ENCODE measurements at places on chromosomes 1 and 21. TPM values are rescaled to one million over a fixed set of nuclear protein-coding genes. Genes with fewer than 3 reads are reported as not detected.

Gene VWA5B1
- 0.05 TPM for total RNA-seq

Gene MAN1C1
- 85.5 TPM for total RNA-seq

Gene ZNF683
- 6.3 TPM for total RNA-seq

Gene NR0B2
- total RNA-seq: not detected

Gene B3GALT2
- total RNA-seq: 0.27 TPM

Gene AADACL3
- not detected for total RNA-seq

Gene KCNK2
- total RNA-seq: not detected

DNA sequence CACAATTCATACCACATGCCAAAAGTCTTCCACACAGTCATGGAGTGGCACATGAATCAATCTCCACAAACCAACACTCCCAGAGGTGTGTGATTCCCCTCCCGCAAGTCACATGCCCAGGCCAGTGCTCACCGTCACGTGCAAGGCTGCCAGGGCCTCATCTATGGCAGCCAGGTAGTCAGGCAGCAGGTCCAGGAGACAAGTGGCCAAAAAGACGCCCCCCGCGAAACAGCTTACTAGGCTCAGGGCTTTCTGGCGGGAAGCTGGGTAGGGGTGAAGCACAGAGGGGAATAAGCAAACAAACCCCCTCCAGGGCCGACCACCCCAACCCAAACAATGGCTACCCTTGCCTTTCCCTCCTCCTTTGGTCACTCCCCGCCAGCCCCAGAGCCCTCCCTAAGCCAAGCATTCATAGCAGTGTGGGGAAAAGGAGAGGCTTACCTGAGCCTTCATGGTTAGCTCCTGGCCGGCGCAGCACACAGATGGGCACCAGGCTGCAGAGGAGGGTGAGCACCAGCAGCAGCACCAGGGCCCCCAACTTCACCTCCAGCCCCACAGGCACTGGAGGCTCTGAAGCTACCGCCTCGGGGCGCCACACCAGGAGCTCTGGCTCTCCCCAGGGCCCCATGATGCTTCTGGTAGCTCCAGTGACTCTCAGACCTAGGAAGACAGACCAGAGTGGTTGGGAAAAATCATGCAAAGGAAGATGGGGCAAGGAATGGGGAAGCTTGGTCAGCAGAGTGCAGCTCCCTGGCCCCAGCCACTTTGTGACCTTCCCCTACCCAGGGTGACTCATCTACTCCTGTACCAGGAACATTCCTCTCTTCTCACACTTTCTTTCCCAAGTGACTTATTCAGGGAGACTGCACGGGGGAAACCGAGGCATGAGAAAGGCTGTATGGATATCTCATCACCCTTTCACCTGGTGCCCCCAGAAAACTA lies 978 bp downstream of the SLC39A1 start:
- peak overlapping the region; percentile 84 for H3K27ac ChIP-seq
- DNase-seq: no peak
- peaks cover 33% of the 10 kb centered on the region for H3K4me1 ChIP-seq
- H3K27me3 ChIP-seq: no peaks in the 10 kb centered on the region
- H3K36me3 ChIP-seq: no peaks in the 10 kb centered on the region
- peak overlapping the region; percentile 91 for H3K4me3 ChIP-seq

GRCh38 chr1:224852901-224853568 lies 76.4 kb upstream of the DNAH14 start:
- no peak for DNase-seq
- H3K4me1 ChIP-seq: no peaks in the 10 kb centered on the region
- no peak overlapping the region for H3K27ac ChIP-seq
- H3K27me3 ChIP-seq: no peaks in the 10 kb centered on the region
- H3K36me3 ChIP-seq: no peaks in the 10 kb centered on the region
- no peak overlapping the region for H3K4me3 ChIP-seq

GRCh38 chr1:167057241-167057688 lies 32.9 kb downstream of the GPA33 start:
- H3K36me3 ChIP-seq: no peaks in the 10 kb centered on the region
- no peak overlapping the region for H3K27ac ChIP-seq
- H3K4me3 ChIP-seq: no peak overlapping the region
- no peaks in the 10 kb centered on the region for H3K27me3 ChIP-seq

DNA sequence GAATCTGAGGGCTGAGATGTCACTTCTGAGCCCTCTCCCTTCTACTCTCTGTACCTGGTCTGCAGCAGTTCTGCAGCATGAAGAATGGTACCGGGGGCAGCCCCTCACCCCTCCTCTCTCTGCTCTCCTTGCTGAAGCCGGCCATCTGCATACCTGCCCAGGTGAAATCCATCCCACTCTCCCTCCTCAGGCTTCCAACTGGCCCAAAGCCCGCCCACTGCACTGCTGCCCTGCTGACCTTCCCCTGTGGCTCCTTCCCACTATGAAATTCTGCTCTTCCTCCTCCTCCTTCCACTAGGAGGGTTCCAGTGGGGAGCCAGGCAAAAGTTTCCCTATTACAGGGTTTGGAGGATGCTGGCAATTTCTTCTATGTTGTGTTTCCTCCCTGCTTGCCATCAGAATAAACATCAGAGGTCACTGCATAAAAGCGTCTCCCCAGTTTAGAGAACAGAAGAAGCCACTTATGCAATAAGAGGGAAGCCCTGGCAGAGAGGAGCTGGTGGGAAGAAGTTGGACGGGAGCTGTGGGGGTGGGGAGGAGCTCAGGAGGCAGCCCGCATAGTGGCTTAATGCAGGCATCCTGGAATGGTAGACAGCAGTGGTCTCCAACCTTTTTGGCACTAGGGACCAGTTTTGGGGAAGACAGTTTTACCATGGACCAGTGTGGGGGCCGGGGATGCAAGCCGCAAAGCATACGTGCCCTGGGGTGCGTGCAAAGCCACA lies 30.3 kb downstream of the TMCO4 start:
- H3K27ac ChIP-seq: no peak overlapping the region
- H3K36me3 ChIP-seq: peaks cover 58% of the 10 kb centered on the region
- H3K4me3 ChIP-seq: no peak overlapping the region
- no peaks in the 10 kb centered on the region for H3K27me3 ChIP-seq

GRCh38 chr1:96416701-96417444 lies 304.7 kb upstream of the PTBP2 start:
- DNase-seq: no peak
- H3K27me3 ChIP-seq: no peaks in the 10 kb centered on the region
- H3K4me1 ChIP-seq: no peaks in the 10 kb centered on the region
- no peak overlapping the region for H3K27ac ChIP-seq
- H3K4me3 ChIP-seq: no peak overlapping the region
- no peaks in the 10 kb centered on the region for H3K36me3 ChIP-seq

DNA sequence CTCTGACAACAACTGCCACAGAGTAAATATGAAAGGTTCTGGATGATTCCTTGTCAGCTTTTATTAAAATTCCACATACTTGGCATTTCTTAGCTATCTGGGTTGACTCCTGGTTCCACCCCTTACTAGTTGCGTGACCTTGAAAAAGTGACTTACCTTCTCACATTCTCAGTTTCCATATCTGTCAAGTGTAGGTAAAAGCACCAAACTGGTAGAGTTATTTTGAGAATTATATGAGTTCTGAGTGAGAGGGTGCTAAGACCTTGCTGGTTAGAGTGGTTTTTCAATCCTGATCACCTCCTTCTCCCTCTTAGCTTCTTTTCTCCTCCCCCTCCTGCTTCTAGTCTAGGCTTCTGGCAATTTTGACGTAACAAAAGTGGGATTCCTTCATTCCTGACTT lies 83.4 kb upstream of the ABCD3 start:
- DNase-seq: no peak
- no peaks in the 10 kb centered on the region for H3K27me3 ChIP-seq
- H3K36me3 ChIP-seq: no peaks in the 10 kb centered on the region
- no peak overlapping the region for H3K27ac ChIP-seq
- H3K4me3 ChIP-seq: no peak overlapping the region

DNA sequence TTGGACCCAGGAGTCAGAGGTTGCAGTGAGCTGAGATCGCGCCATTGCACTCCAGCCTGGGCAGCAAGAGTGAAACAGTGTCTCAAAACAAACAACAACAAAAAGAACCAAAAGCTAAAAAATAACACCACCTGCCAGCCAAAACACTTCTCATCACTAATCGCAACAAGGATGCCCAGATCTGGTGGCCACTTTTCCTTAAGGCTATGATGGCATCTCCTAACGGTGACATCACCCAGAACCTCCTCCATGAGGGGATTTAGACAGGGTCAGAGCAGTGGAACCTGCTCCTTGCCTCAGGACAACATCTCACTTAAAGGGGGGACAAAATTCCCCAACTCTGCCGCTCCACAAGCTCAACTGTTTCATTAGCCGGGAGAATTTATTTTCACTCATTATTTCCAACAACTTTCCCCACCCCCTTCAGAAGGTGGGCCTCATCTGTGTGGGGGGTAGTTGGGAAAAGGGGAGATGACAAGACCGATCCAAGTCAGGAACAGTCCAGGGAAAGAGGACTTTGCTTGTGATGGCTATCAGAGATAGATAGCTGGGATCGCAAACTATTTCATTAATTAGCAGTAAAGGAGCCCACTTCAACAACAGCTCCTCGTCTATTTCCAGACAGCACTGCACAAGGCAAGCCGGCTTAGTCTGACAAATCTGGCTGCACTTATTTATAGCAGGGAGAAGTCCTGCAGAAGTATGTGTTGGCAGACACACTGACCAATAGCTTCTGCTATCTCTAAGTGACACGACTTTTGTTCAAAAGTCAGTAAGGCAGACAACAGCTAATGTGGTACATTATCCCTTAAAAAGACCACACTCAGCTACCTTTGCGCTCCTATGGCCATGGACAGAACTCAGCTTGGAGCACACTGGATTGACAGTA lies 2.6 kb downstream of the PABPC4 start:
- H3K4me1 ChIP-seq: peaks cover 18% of the 10 kb centered on the region
- H3K27me3 ChIP-seq: no peaks in the 10 kb centered on the region
- H3K36me3 ChIP-seq: peaks cover 20% of the 10 kb centered on the region

DNA sequence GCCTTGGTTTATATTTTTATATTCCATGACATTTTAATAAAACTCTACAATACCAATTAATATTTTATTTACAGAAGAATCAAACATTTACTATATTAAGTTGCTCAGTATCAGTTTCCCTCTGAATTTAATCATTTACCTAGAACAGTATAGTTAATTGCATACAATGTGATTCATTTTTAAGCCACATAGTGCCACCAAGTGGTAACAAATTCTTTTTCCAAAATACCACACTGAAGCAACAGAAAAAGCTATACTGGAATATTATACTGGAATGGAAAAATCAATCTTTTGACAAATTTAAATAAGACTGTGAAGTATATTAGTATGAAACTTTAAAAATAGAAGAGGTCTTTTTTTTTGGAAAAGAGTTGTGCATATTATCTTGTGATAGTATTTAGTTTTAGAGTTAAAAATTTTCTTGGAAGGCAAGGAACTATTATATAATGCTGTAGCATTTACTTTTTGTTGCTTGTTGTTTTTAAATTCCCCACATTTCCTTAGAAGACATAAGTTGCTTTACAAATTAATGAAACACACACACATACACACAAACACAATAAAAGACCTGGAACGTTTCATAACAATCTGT lies 57.3 kb downstream of the ZNF644 start:
- no peaks in the 10 kb centered on the region for H3K36me3 ChIP-seq
- no peaks in the 10 kb centered on the region for H3K4me1 ChIP-seq
- no peak overlapping the region for H3K4me3 ChIP-seq
- no peak for DNase-seq
- H3K27me3 ChIP-seq: no peaks in the 10 kb centered on the region

DNA sequence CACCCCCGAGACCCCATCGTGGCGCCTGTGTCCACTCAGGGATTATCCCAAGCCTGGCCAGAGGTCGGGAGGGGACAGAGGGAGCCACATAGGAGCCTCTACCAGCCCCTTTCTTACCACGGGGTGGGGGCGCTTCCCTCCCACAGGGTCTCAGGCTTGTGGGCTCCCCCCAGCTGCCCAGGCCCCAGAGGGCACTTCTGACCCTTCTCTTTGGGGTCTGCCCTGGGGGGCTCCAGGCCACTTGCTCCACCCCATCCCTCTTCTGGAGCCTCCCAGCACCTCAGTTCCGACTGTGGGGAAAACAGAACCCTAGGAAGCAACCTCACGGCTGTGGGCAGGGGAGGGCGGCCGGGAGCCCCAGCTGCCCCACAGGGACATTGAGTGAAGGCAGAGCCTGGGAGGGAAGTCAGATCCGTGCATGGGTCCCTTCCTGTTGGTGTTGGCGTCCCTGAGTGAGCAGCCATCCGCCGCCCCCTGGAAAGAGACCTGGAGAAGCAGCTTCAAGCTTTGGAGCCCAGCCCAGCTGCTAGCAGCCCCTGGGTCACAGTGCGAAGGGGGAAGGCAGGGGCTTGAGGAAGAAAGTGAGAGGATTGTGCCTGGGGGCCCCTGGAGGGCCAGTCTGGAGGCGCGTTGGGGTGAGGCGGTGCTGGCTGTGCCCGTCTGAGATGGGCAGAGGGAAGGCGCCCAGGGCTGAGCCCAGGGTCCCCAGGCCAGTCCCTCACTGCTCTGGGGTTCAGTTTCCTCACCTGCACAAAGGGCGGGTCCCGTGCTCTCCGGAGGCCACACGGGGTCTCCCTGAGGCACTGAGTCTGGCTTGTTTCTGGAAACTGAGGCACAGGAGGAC lies 22.1 kb downstream of the RRP1 start:
- H3K4me3 ChIP-seq: no peak overlapping the region
- no peak for DNase-seq
- no peaks in the 10 kb centered on the region for H3K27me3 ChIP-seq
- no peaks in the 10 kb centered on the region for H3K36me3 ChIP-seq

GRCh38 chr1:176774224-176774623 lies 311.2 kb downstream of the PAPPA2 start:
- no peak overlapping the region for H3K4me3 ChIP-seq
- H3K36me3 ChIP-seq: no peaks in the 10 kb centered on the region
- no peak overlapping the region for H3K27ac ChIP-seq
- DNase-seq: no peak

GRCh38 chr1:62726011-62726442 lies 37.8 kb upstream of the DOCK7 start:
- no peak overlapping the region for H3K4me3 ChIP-seq
- no peak overlapping the region for H3K27ac ChIP-seq
- no peaks in the 10 kb centered on the region for H3K36me3 ChIP-seq
- DNase-seq: no peak
- no peaks in the 10 kb centered on the region for H3K4me1 ChIP-seq

DNA sequence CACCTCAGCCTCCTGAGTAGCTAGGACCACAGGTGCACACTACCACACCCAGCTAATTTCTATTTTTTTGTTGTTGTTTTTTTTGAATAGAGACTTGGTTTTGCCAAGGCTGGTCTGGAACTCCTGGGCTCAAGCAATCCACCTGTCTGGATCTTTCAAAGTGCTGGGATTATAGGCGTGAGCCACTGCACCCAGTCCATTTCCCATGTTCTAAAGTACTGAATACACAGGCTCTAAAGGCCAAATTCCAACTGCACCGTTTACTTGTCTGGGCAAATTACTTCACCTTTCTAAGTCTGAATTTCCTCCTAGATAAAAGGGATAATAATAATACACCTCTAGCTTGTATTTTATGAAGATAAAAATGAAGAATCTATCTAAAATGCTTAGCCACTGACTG lies 39.6 kb downstream of the FRRS1 start:
- no peak overlapping the region for H3K27ac ChIP-seq
- H3K36me3 ChIP-seq: no peaks in the 10 kb centered on the region
- no peak for DNase-seq
- H3K27me3 ChIP-seq: no peaks in the 10 kb centered on the region

GRCh38 chr1:244060117-244060516 lies 9.0 kb downstream of the ZBTB18 start:
- H3K4me1 ChIP-seq: no peaks in the 10 kb centered on the region
- no peak overlapping the region for H3K4me3 ChIP-seq
- no peak for DNase-seq
- peaks cover 4% of the 10 kb centered on the region for H3K36me3 ChIP-seq
- no peak overlapping the region for H3K27ac ChIP-seq

All from naive thymus-derived CD4-positive, alpha-beta T cell (primary cell).